CD4-positive, CD25-positive, alpha-beta regulatory T cell (primary cell): ENCODE measurements at places on chromosomes 3 and 15.

- DNase-seq = no peak
Observed at GRCh38 chr3:47083786-47084185, 80.1 kb downstream of the SETD2 start.

DNA sequence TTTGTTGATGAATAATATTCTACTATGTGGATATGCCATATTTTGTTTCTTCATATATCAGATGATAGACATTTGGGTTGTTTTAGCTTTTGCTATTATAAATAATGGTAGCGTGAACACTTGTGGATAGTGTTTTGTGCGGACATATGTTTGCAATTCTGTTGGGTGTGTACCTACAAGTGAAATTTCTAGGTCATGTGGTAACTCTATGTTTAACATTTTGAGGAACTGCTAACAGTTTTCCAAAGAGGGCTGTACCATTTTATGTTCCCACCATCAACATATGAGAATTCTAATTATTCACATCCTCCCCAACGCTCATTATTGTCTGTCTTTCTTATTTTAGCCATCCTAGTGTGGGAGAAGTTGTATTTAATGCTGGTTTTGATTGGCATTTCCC, 303.8 kb downstream of the ERC2 start:
- no peak for DNase-seq

- DNase-seq = no peak
Observed at GRCh38 chr3:109112946-109113760, 4.8 kb downstream of the MORC1 start.

- no peak for DNase-seq
Observed at GRCh38 chr3:72274493-72275330, 489.8 kb upstream of the PROK2 start.

DNA sequence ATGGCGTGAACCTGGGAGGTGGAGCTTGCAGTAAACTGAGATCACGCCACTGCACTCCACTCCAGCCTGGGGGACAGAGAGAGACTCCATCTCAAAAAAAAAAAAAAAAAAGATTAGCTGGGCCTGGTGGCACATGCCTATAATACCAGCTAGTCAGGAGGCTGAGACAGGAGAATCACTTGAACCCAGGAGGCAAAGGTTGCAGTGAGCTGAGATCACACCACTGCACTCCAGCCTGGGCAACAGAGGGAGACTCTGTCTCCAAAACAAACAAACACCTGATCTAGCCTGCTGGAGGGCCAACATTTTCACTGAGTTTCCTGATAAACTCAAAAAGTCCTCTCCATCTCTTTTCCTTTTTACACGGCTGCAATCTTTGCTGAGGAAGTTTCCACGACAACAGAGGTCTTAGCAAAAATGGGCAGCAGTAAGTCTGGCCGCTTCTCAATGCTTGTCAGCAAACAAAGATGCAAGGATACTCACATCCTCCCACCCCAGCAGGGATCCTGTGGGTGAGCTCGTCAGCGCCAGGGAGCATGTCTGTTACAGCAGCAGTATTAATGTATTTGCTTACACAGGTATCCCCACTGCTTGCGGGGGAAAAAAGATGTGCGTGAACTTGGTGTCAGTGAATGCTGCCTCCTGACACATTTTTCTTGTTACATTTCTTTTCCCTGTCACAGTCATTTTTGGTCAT, 21.0 kb upstream of the CCDC174 start:
- DNase-seq = no peak

GRCh38 chr3:133330065-133330464, 69.8 kb upstream of the BFSP2 start:
- DNase-seq = no peak

DNA sequence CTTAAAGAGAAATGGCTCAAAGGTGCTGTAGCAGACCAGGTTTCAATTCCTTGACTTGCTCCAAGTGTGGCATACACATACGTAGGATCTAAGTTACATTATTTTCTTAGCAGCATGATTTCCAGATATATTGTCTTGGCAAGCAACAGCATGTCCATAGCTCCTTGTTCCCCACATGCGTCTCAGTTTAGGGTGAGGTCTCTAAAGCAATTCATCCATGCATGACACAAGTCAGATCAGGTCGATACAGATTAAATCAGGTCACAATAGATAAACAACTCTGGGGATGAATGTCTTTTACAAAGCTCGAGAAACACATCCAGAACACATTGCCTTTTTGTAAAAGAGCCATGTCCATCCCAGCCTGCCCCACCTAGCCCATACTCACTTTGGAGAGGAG, 108.9 kb upstream of the ABHD17C start:
- no peak for DNase-seq

DNA sequence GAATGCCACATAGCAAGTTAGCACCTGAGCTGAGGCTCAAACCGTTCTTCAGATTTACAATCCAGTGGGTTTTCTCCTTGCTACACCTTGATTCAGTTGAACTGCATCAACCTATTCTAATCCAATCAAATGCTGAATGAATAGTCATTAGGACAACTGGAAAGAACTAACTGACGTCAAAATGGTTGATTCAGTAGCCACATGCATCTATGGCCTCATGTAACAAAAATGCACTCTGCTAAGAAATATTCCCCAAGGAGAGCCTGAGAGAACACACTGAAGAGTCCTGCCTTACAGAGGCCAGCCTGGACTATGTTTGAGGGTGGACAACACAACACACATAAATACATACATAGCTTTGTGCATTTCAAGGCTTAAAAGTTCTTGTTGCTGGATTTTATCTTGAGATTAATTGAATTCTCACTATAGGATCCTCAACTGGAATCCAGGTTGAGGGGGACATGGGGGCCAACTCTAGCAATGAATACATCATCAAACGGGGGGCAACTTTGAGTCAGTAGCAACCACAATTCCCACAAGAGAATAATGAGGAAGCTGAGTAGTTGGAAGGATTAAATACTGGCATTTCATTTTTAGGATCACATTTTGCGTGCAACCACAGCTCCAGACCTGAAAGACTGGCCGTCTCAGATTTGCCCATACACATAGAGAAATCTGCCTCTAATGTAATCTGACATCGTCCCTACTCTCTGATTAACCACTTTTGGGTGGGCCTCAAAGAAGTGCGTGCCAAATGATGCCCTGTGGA, 280.2 kb upstream of the ICE2 start:
- DNase-seq = no peak

DNA sequence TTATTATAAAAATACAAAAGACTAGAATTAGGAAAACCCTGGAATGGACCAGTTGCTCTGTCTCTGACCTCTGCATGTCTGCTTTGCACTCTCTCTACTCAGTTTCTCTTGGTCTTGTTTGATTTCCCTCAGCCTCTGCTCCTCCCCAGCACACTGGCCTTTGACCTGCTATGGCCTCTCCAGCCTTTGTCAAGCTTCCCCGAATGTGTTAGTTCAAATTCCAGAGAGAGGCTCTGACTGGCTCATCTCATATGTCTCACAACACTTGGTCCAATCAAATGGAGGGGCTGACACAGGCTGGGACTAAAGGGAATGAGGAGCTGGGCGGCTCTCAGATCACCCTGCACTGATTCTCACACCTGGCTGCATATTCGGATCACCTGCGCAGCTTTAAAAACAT, 52.4 kb upstream of the CMTM8 start:
- DNase-seq = no peak

DNA sequence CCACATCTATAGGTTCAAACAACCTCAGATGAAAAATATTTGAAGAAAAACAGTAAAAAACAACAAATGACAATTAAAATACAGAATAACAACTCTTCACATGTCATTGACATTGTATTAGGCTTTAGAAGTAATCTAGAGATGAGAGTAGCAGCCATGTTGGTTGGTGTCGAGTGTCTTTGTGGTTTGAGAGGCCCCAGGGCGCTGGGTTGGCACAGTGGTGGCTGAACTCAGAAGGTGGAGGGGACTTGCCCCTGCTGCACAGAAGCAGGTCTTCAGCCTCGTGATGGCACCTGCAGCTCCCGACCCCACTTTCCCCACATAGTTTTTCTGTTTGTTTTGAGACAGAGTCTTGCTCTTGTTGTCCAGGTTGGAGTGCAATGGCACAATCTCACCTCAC, 187.2 kb downstream of the OSBPL10 start:
- no peak for DNase-seq

GRCh38 chr3:71492974-71493771, 90.4 kb downstream of the FOXP1 start:
- peak; percentile 85 for DNase-seq

GRCh38 chr3:14819671-14820070, 909 bp downstream of the FGD5 start:
- no peak for DNase-seq

DNA sequence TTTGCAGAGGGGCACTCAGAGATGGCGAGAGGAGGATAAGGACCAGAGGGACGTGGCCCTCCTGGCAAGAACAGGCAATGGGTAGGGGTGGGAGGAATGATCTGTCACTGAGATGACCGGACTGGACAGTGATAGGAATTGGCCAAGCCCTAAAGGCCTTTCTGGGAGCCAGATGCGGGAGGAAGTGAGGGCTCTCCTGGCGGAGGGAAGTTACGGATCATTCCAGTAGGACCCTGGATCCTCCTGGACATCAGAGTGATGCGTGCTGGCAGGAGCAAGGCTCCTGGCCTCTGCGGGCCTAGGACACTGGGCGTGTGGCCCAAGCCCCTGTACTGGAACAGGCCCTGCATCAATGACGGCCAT, 23.4 kb downstream of the KIF7 start:
- no peak for DNase-seq

DNA sequence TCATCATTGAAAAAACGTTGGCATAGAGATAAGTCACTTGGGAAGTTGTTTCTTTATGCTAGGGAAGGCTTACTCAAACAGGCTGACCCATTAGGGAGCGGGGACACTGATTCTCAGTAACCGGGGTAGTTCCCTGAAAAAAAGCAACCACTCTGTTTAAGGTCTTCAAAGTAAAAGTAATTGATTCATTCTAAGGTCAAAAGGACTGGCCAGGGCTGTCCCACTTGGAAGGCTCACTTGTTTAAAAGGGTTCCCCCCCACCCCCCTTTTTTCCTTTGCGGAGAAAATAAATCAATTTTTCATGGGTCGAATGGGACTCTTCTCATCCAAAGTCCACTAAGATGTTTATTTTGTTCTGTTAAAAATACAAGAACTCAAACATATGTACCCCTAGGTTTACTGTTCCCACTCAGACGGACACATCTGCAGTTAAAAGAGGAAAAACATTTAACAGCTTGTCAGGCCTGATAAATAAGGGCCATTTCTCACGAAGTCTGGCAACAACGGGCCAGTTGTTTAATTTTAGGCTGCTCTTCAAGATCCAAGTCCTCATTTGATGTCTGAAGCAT, 53.0 kb downstream of the ARHGEF3 start:
- no peak for DNase-seq
